OCI-M1 (cell line): ENCODE measurements at places on chromosomes 11 and 22.

- no peak for DNase-seq
Measured at GRCh38 chr11:119366690-119367620, 14.5 kb downstream of the USP2 start.

- no peak for DNase-seq
Measured at GRCh38 chr11:43922744-43923405, 19.6 kb upstream of the C11orf96 start.

DNA sequence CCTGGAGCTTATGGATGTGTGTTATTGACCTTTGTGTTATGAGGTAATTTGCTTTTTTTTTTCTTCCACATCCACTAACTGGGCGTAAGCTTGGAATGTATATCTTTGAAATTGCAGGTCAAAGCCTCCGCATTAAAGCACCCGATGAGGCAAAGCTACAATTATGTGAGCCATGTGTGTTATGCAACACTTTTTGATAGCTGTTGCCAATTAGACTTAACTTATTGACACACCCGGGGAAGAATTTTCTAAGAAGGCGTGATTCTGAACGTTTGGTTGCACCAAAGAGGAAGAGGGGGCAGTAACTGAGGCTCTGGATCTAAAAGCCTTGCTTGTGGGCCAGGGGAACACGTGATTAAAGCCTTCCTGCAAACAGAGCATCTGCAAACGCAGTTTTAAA, 610 bp upstream of the TEX12 start:
- DNase-seq = no peak

- DNase-seq = no peak
Measured at GRCh38 chr11:235609-235996, 539 bp downstream of the SIRT3 start.

DNA sequence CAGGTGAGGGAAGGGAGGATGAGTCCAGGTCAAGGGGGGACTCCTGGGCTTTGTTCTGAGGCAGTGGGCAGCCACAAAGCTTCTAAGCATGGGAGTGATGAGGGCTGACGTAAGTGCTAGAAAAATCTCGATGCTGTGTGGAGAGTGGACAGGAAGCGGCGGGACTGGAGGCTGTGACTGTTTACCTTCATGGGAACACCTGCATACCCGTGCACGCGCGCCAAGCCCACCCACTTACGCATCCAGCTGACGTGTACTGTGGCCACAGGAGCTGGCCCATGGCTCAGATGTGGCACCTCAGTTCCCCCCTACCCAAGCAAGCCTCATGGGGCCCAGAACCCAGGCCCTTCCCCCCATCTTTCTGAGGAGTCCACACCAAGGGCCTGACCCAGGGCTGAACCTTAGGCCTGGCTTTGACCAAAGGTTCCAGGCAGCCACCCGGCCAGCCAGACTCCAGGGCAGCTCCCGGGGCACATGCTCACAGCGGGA, 14.0 kb downstream of the MYRF start:
- DNase-seq = no peak

DNA sequence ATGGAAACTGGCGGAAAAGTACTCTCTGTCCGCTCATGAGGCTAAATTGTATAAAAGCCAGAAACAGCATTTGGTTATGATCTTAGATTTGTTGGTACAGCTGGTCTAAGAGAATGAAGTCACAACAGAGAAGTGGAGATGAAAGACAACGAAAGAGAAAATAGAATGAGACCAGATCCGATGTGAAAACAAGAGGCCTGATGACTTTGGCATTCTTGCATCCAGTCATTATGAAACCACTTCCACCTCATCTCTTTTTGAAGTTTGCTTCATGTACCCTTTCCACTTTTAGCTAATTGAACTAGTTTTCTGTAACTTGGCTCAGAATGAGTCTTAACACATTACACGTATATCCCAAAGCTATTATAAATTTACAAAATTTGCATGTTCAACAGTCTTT, 1431.7 kb downstream of the LRRC4C start:
- no peak for DNase-seq

- DNase-seq = no peak
Measured at GRCh38 chr11:126570489-126570888, 215.0 kb downstream of the ST3GAL4 start.

- DNase-seq = no peak
Measured at GRCh38 chr11:70000228-70000627, 77.9 kb upstream of the ANO1 start.

- DNase-seq = no peak
Measured at GRCh38 chr22:46829941-46830715, 67.7 kb downstream of the TBC1D22A start.

GRCh38 chr11:69992943-69993694, 85.0 kb upstream of the ANO1 start:
- DNase-seq = no peak

DNA sequence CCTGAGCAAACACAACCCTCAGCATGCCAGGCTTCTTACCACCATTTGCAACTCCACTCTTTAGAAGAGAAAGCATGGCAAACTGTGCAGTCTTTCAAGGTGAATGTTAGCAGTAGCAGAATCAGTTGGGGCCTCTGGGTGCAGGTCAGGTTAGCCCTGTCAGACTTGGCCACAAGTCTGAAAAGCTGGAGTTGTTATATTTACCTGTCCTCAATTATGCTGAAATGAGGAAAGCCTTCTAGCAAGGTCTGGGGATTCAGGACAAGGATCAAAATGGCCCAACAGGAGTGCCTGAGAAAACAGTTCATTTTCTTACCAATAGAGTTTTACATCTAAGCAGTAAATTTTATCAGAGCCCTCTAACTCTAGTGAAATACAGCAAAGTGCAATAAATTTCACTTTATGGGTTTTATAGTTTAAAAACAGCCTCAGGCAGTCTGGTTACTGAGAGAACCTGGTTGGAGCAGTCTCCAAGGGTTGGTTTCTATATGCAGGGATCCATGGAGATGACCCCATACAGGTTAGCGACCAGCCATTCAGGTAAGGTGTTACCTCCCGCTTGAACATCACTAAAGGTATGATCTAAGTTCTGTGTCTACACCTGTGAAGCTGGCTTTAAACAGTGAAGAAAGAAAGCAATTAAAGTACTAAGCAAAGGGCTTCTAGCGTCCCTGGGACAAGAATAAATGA, 212.5 kb upstream of the MPPED2 start:
- no peak for DNase-seq

DNA sequence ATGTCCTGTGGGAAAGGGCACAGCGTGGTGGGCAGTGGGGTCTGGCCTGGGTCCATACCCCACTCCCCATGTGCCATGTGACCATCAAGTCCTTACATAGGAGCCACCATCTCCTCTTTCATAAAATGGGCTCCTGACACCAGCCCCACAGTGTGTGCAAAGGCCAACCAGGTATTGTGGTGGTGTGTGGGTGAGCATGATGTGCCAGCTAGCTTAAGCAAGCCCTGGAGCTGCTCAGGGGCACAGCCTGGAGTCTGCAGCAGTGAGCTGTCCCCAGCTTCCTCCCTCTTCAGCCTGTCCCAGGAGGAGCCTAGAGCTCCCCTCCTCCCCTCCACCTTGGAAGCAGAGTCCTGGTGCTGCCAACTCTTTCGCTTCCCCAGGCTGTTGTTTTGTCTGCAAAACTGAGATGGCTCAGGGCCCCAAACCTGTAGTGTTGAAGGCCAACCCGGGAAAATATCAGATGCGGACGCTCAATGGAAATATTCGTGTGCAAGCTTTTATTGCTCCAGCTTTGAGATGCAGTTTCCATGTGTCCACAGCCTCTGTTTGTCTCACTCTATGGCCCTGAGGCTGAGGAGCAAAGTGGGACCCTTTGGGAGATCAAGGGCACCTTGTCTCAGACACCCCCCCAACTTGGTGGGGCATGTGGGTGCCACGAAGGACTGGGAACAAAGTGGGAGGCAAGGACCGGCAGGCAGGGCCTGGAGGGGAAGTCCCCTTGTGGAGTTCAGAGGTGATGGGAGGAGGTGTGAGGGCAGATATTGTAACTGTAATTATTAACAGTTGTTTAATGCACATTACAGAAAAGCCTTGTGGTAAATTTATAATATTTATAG, 92.6 kb downstream of the CTTN start:
- DNase-seq = no peak

DNA sequence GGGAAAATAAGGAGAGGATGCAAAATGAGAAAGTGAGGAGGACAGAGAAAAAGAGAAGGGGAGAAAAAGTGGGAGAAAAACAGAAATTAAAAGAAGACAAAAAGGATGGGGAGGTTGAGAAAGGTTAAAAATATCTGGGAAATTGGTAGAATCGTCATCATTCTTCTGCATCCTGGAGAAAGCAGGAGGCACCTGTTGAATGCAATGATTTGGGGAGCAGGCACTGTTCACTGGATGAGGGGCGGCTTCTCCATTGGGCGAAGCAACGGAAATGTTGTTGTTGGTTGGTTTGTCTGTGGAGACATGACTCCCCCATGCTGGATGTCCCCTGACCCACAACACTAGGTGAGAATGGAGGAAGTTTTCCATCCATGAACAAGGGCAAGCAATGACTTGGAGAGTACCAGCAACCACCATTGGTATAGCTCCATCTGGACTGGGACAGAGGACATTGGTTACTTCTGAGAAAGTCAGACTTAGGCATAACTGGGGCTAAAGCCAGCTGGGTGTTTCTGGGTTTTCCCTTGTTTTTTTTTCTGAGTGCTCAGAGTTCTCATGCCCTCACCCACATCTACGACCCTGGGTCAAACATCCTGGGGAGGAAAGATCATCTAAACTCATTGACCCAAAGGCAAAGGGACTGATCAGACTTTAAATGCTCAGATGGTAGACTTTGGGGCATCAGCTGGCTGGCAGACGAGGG, 11.9 kb upstream of the CD44 start:
- DNase-seq = no peak

GRCh38 chr11:75475767-75476650, 43.0 kb upstream of the KLHL35 start:
- peak; percentile 62 for DNase-seq

GRCh38 chr11:109769858-109770257, 323.3 kb upstream of the ZC3H12C start:
- DNase-seq = no peak

DNA sequence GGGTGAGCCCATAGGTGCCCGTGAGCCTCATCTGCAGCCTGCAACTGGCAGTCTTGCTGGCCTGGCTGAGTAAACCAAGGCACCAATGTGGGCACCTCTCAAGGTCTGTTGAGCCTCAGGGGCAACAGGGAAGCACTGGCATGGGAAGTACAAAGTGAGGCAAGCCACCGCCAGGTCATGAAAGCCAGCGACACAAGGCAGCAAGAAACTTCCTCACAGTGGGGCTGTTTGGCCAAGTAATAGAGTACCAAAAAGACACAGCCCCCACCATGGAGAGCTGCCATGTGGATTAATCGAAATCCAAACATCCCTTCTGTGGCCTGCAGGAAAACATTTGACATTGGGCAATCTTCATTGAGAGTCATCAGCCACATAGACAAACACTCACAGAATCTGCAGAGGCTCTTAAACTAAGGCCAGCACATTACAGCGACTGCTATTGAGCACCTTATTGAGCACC, 43.6 kb upstream of the FIBIN start:
- DNase-seq = no peak

DNA sequence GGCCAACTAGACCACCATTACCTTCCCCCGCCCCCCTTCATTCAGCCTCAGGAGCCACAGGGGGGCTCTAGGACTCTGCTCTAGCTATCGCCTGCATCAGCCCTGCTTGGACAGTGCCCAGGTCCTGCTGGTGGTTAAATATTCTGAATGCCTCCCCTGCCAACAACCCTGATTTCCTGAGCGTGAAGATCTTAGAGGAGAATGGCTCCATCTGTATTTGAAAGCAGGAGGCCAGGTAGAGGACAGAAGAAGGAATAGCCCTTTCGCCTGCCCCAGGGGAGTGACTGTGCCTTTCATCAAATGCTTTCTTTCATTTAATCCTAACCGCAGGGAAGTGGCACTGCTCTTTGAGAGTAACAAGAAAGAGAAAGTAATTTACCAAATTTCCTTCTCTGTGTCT, 69.2 kb downstream of the ISX start:
- DNase-seq = no peak

- DNase-seq = no peak
Measured at GRCh38 chr11:44364596-44364995, 54.7 kb upstream of the ALX4 start.

DNA sequence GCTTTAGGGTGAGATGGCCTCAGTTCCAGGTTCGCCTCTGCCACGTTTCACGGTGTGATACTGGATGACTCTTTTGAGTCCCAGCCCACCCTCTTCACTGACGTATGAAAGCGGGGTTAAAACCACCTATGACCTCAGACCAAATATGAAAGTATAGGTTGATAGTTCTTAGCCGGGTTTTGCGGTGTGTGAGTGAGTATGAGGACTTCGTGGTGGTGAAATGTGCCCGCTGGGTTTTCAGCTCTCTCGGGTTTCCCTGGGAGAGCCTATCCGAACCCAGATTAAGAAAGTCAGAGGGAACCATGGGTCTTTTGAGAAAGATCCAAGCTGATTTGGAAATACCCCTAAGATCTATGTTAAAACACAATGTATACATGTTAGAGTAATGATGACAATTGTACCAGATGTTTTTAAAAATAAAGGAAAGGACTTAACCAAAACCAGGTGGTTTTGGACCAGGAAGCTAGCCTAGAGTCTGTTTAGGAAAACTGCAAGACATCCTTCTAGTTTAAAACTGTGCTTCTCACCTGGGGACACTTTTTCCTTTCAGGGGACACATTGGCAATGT, 25.8 kb upstream of the ST3GAL4 start:
- DNase-seq = no peak

GRCh38 chr22:33542153-33542552, 378.1 kb downstream of the LARGE1 start:
- DNase-seq = no peak

GRCh38 chr11:44832452-44832851, 105.7 kb downstream of the TSPAN18 start:
- DNase-seq = no peak
